Pancreas (tissue), 10 donors: ENCODE measurements at places on chromosomes 11 and 22. TPM values are rescaled to one million over a fixed set of nuclear protein-coding genes. Genes with fewer than 3 reads are reported as not detected.

GRCh38 chr22:45445031-45445710, 31.7 kb downstream of the RIBC2 start:
- no peak for DNase-seq

DNA sequence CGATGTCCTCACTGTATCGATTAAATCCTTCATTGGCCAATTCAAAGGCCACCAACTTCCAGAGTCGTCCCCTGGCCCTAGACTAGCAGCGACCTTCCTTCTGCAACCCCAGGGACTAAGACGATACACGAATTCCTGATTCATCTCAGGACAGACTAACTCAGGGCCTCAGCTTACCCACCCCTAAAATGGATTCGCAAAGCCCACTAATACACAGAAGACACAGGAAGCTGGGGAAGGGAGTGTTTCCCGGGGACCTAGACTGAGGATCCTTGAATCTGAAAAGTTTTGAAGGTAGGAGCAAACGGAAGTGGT, 509 bp downstream of the LAMTOR1 start:
- DNase-seq, result no peak

- DNase-seq, result no peak
Measured at GRCh38 chr11:93133488-93134109, 64.2 kb downstream of the SLC36A4 start.

Gene FOLR2
- 2.4 TPM for polyA plus RNA-seq

DNA sequence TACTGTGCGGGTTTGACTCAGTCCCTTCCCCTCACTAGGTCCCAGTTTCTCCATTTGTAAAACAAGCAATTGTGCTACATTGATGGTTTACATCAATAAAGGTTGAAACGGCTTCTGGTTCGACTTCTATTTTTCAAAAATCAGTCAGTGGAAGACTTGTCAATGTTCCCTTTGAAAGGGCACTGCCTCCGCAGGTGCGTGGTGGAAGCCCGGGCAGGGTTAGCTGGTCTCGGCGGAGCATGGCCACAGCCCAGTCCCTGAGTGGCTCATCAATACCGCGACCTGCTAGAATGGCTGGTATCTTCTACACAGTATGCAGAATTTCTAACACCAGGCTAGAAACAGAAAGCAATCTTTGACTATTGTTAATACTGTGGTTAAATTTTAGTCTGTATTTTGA, 16.1 kb downstream of the MS4A10 start:
- no peak for DNase-seq
